ENCODE measurements at places on chromosomes 3 and 15.

- DNase-seq = no peak
These were observed 26.5 kb upstream of the UTS2B start for GRCh38 chr3:191356631-191357439.

DNA sequence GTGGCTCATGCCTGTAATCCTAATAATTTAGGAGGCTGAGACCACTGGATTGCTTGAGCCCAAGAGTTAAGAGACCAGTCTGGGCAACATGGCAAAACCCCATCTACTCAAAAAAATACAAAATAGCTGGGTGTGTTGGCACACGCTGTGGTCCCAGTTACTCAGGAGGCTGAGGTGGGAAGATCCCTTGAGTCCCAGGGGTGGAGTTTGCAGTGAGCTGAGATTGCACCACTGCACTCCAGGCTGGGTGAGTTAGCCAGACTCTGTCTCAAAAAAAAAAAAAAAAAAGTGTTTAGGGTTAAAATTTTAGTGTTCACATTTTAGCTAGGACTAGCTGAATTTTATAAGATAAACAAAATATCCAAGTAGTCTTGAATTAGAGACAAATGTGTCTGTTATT, 1340.1 kb upstream of the EPHA6 start:
- DNase-seq = no peak

GRCh38 chr15:69522361-69522760, 69.7 kb downstream of the RPLP1 start:
- no peak for DNase-seq

DNA sequence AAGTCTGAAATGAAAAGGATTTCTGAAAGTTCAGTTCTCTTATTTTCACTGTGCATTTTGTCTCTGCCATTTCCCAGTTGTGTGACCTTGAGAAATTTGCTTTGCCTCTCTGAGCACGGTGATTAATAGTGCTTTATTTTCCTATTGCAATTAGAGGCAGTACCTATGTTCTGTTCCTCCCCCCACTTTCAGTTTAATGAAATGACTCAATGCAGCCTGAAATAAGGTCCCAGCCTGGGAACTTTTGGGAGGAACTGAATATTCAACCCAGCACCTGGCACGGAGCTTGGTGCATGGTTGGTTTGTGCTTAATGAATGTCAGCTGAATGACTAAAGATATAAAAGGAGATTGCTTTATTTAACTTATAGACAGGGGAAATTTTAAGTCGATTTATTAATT, 352.6 kb downstream of the PDCD6IP start:
- DNase-seq = no peak

- DNase-seq = no peak
These were observed 7.9 kb downstream of the ANP32A start for GRCh38 chr15:68812597-68813431.

DNA sequence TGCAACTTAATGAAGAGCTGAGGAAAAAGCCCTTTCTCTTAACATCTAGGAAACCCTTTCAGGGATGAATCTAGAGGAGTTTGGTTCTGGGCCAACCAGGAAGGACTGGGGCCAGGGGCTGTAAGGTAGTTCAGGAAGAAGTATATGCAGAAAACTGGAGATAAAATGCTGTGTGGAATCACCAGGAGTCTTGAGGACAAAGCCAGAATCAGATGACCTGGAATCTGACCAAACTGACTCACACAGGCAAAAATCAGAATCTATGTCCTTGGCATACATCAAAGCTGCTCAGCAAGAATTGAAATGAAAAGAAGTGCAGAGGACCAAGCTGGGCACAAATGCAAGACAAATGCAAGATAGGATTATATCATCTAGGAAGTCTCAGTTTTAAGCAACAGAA, 59.4 kb upstream of the ATP2C1 start:
- DNase-seq = no peak

DNA sequence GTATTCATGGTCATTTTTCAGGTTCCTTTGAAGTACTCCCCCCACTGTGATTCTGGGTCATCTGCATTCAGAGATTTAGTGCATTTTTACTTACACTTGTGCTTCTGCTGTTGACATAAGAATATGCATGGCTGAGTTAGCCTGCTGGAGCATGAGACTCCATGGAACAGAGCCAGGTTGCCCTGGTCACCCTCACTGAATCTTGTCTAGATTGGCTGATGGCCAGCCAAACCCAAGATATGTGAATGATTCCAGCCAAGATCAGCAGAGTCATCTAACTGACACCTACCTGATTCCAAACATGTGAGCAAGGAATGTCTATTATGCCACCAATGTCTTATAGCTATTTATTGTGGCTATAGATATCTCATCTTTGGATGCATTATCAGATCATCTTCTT, 25.1 kb downstream of the DTWD1 start:
- no peak for DNase-seq

DNA sequence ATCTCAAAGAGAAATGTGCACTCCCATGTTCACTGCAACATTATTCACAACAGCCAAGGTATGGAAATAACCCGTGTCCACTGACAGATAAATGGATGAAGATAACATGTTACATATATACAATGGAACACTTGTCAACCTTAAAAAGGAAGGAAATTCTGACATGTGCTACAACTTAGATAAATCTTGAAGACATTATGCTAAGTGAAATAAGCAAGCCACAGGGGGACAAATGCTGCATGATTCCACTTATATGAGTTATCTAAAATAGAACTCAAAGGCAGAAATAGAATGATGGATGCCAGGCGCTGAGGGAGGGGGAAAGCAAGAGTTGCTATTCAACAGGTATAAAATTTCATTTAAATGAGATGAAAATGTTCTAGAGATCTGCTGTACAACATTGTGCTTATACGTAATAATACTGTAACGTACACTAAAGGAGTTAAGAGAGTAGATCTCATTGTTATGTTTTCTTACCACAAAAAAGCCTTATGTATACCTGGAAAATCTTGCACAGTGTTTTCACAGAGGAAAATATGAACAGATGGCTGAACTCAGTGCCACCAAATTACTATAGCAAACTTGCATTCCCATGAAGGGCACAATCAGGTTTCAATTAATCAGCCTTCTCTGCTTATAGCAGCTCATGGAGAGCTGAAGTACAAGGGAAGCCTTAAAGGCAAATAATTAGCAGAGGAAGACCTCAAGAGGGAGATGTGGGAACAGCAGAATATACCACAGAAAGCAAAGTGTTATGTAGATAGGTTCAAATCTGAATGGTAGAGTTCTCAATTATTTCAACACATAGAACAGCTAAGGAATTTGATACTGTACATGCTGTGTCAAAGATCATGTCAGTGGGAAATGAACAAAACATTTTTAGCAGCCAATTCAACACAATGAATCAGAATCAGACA, 8.1 kb upstream of the VPS39 start:
- no peak for DNase-seq

DNA sequence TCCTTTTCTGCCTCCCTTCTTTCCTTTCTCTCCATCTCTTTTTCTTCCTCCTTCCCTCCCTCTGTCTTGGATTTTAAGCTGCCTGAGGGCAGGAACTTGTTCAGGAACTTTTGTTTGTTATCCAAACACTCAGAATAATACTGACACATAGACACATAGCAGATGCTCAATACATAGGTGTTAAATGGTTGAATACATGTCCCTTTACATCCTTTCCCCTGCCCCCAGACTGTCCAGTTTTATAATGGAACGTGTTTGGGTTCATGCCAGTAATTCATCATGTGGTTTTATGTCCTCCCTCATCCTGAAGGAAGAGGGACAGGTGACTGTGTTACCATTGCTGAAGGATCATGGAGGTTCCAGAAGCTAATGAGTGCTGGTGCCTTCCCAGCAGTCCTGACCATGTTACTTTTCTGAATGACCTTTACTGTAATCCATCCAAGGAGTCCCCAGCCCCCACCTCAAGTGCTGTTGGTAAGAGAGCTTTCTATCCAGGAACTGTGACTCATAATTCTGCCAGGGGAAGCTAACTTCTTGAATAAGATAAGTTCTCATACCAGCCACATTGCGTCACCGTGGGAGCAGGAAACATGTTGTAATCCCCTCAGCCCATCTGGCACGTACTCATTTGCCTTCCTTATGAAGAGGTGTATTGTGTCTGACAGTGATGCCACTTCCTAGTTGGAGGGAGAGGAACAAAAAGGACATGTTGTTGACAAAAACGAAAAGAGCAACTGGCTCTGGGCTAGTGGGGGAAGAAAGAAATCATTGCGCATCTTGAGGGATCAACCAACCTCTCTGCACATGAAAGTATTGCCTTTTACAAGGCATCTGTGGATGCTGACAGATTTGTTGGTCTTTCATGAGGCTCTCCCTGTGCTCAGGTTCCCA, 52.4 kb downstream of the IL1RAP start:
- peak; percentile 76 for DNase-seq

GRCh38 chr3:55750525-55750924, 263.4 kb upstream of the WNT5A start:
- DNase-seq = no peak

GRCh38 chr15:80950291-80951078, 39.1 kb downstream of the MESD start:
- DNase-seq = no peak

- DNase-seq = no peak
These were observed 141.7 kb downstream of the C3orf38 start for GRCh38 chr3:88291486-88291885.

- no peak for DNase-seq
These were observed 176.9 kb downstream of the BBX start for GRCh38 chr3:107699682-107700081.

- DNase-seq = no peak
These were observed 91.7 kb downstream of the NR1I2 start for GRCh38 chr3:119873646-119874045.

GRCh38 chr3:107524841-107525643, 2.3 kb downstream of the BBX start:
- peak; percentile 56 for DNase-seq

DNA sequence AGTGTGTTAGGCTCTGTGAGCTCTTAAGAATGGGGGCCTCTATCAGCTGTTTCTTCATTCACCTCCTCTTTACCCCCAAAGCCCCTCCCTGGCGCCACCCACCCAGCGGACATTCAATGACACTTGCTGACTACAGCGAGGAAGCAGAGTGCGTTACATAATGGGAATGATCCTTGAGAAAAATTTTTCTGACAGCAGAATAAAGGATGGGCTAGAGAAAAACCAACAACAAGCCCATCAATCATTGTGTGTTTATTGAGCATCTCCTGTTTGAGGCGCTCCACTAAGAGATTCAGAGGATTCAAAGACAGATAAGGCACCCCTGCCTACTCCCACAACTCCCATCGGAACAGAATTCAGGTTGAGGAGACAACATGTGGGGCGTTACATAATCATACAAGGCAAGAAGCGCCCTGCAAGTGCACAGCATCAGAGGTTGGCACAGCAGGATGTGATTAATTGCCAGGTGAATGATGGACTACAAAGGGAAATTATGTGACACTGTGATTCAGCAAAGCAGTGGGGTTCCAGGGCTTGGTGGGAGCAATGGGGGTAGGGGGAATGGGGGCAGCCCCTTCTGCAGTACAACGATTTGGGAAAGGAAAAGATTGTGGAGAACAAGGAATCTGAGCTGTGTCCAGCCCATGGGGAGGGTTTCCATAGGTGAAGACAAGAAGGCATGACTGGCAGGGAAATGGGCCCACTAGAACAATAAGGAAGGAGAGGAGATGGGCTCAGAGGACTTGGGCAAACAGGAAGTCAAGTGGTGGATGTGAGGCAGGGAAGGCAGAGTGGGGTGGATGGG, 141.3 kb upstream of the ATP2B2 start:
- DNase-seq = no peak

DNA sequence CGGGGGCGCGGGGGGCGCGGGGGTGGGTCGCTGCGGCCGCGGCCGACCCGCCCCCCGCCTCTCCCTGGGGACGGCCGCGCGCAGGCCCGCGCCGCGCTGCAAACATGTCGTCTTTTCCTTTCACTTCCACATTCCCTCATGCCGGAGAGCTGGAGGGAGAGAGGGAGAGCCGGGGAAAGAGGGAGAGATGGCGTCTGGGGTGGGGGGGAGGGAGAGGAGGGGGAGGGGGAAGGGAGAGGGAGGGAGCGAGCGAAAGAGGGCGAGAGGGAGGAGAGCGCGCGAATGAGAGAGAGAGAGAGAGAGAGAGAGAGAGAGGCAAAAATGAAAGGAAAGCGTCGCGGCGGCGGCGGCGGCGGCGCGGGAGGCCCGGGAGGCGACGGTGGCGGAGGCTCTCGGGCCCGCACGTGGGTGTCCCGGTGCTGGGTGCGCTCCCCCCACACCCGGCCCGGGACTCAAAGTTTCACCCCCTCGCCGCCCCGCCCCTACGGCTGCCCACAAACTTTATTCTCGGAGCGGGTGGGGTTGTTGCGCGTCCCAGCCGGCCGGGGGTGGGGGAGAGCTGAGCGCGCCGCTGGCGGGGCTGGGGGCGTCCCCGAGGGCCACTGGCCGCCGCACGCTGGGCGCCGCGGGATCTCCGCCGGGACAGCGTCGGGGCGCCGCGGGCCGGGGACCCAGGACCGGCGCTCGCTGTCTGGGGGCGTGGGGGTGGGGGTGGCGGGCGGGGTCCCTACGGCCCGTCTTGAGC, 731 bp downstream of the ZNF710 start:
- DNase-seq = peak; percentile 69

- no peak for DNase-seq
These were observed 10.1 kb downstream of the USP3 start for GRCh38 chr15:63514531-63514943.

DNA sequence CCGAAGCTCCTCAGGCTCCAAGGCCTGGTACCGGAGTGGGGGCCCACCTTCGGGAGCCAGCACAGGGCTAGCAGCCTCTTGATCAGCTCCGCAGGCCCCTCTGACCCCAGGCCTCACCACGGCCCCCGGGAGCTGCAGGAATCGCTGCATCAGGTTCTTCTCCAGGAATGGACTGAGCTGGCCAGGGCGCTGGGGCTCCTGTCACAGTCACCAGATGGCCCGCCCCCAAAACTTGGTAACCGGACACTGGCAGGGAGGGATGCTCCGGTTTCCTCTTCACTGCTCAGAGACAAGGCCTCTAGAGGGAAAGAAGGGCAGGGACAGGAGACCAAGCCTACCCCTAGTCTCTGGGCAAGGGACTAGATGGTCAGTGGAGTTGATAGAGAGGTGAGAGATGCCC, 9.9 kb downstream of the AP3B2 start:
- no peak for DNase-seq

DNA sequence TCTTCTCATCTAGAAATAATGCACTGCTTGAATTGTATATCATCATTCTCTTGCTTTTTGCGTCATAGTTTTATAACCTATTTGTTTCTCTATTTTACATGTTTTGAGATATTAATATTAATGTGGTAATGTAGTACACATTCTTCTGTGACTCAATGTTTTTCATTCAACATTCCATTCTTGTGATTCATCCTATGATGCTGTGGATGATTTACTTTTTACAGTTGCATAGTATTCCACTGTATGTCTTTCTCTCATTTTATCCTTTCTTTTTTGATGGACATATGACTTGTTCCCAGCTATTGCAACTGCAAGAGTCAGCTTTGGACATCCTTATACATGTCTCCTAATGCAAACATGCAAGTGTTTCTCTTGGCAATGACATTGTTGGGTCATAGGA, 20.6 kb upstream of the VEPH1 start:
- no peak for DNase-seq
